Stimulated activated CD4-positive, alpha-beta T cell treated with anti-CD3 and anti-CD28 coated beads, Interleukin-15, amount 100 ng/mL, for 48 hours (primary cell): ENCODE measurements at places on chromosomes 13 and 19.

- no peak for DNase-seq
Measured at GRCh38 chr13:73109969-73110368, 51.2 kb downstream of the KLF5 start.

DNA sequence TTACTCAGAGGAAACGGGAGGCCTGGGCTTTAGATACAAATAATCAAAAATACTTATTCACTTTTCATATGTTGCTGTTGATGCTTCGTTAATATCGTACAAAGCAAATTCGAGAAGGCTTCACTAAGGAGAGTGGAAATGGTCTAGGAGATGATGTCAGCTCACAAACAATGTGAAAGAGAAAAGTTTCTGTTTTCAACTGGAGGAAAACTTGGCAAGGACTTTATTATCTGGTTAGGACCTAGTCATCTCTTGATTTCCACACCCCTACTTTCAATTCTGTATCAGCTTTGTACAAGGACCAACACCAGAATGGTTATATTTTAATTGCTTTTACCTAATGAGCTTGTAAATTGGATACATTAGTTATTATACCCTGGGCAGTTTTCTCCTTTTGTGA is 88.0 kb downstream of the SLC10A2 start:
- DNase-seq: no peak

DNA sequence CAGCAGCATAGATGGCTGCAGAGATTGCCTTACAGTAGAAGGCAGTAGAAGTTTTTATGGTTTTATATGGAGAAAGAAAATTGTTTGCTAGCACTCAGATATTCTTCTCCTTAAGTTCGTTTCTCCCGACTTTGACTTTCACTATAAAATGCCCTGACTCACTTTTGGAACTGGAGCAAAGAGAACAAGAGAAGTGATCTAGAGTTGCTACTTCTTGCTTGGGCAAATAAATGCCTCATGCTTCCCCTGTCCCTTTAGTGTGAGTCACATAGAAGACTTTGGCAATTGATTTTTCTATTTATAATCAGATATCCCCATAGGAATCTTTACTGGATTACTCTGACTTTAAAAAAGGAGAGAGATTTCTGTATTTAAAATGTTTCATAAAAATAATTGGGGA is 46.9 kb downstream of the ITGBL1 start:
- no peak for DNase-seq

DNA sequence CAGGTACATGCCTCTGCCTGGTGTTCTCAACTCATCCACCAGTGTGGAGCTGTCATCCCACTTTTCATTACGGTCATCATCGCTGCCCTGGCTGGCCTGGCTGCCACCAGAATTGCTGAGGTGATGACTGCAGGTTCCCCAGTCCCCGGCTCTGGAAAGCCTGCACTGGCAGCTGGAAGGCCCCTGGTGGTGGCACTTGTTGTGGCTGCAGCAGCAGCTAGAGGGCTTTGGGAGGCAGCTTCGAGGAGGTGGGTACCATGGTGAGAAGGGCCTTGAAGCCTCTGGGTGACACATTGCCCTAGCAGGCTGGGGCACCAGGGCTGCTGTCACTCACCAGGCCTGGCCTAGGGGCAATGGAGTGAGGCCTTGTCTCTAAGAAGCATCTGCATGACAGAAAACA is 25.3 kb upstream of the ZNF14 start:
- no peak for DNase-seq

DNA sequence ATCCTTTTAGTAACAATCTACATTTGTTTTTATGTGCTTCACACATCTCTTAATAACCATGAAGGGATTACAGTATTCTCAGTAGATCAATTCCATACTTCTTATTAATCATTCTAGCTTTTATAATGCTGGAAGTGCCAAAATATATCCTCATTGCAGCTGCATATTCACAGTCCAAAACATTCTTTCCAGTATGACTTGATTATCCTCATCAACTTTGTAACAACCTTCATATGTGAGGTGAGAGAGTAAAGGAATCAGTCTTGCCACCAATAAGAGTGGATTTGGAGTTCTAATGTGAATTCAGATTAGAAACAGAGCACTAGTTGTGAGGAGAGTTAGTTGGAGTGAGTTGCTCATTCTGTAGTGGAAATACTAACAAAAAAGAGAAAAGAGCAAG is 208.0 kb upstream of the SPRY2 start:
- DNase-seq: no peak

- DNase-seq: no peak
Measured at GRCh38 chr13:36192166-36192565, 22.2 kb downstream of the SOHLH2 start.

GRCh38 chr19:20278342-20278741 is 111.3 kb downstream of the ZNF486 start:
- no peak for DNase-seq

GRCh38 chr19:5903624-5904351 is at the start of gene NDUFA11:
Gene NDUFA11, minus strand, starts transcription at chr19:5903790. Its CDS starts 82 bp downstream, at chr19:5903708.
- peak; percentile 94 for DNase-seq

- no peak for DNase-seq
Measured at GRCh38 chr13:75895168-75895567, 259.0 kb downstream of the LMO7 start.

DNA sequence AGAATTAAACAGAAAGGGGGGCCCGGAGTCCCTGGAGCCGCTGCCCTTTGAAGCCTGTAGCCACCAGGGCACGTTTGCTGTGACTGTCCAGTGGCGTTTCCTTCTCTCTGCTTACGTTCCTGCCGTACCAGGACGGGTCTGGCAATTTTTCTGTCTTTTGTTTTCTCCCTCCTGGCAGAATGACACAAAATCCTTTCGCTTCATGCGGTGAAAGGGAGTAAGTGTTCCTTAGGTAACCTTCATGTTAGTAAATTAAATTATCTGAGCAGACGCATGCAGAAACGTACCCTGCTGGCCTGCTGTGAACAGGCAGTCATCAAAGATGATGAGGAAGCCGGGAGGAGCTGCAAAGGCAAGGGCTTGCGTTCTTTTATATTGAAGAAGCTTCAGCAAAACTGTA is 299.3 kb upstream of the ARGLU1 start:
- DNase-seq: no peak

- DNase-seq: no peak
Measured at GRCh38 chr19:48137411-48137810, 26.8 kb upstream of the PLA2G4C start.

GRCh38 chr19:49857061-49857837 is 6.3 kb downstream of the PTOV1 start:
- DNase-seq: no peak
